Amniotic stem cell (primary cell): ENCODE measurements at places on chromosomes 3 and 15.

- DNase-seq, result no peak
Measured at GRCh38 chr3:54668236-54668635, 259.6 kb downstream of the LRTM1 start.

- DNase-seq, result no peak
Measured at GRCh38 chr3:123401836-123402530, 46.9 kb downstream of the ADCY5 start.

DNA sequence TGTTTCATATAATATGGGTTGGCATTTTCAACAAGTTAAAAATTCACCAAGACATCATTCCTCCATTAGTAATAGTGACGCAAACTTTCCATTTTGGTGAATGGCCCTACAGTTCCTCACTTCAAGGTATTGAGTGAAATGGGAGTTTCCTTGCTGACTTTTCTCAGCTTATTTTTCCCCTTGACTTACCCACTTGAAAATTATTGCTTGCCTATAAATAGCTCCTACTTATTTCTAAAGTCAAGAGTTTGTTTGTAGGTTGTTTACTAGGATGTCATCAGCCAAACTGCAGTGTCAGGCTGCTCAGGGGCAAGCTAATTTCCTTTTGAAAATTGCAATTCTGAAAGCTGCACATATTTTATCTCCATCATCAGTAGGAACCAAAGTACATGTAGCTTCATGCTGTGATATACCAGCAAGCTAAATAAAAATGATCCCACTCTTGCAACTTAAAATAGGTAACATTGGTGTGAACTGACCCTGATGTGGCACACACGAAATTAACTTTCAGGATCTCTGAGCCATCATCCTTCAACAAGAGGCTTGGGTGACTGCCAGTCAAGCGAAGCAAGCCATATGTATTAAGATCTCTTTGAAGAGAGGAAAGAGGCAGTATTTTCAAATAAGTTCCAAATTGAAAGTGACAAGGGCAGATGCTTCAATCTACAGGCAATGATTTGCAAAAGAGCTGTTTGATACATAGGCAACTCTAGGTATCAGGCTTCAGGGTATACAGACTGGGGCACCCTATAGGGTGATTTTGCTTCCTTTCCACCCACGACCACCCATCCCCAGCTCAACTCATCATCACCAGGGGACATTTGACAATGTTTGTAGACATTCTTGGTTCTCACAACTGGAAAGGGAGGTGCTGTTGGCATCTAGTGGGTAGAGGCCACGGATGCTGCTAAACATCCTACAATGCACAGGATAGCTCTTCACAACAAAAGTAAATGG lies 66.8 kb upstream of the RASGRP1 start:
- DNase-seq, result no peak

DNA sequence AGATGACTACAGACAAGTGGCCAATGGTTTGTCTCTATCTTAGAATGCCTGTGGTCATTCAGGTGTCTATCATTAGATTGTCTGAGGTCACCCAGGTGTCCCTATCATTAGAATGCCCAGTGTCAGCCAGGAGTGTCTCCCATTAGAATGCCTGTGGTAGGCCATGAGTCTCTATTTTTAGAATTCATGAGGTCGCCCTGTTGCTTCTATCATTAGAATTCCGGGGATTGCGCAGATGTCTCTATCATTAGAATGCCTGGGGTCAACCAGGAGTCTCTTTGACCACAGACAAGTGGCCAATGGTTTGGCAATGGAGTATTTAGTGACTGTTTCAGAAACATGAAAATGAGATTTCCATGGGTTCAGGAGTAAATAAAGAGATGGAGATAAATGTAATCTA lies 7.6 kb downstream of the RTP2 start:
- DNase-seq, result no peak

GRCh38 chr15:98484914-98485313 lies 163.4 kb upstream of the IGF1R start:
- DNase-seq, result no peak
